ENCODE measurements at places on chromosomes 11 and 22. TPM values are rescaled to one million over a fixed set of nuclear protein-coding genes. Genes with fewer than 3 reads are reported as not detected.

DNA sequence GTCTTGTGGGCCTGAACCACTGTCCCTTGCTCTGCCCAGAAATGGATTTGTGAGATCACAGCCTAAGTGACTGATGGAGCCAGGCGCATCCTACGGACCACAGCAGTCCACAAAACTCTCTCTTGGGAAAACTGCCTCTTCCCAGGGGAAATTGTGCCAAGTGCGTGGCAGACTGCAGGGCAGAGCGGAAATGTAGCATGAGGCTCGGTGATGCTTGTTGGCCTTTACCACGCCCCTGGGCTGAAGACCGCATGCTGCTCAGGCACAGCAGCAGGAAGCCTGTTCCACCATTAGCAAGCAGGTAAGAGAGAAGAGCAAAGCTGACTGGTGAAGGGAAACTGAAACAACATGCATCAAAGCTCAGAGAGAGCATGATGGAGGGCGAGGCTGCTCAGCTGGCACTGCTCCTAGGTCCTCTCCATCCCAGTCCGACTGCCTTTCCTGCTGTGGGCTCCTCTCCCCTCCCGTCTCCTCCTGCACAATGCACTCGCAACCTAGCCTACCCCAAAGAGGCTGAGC is 26.5 kb upstream of the SCARF2 start:
- DNase-seq = peak; percentile 14

GRCh38 chr11:111441443-111441842 is 62.4 kb upstream of the POU2AF1 start:
- no peak for DNase-seq

DNA sequence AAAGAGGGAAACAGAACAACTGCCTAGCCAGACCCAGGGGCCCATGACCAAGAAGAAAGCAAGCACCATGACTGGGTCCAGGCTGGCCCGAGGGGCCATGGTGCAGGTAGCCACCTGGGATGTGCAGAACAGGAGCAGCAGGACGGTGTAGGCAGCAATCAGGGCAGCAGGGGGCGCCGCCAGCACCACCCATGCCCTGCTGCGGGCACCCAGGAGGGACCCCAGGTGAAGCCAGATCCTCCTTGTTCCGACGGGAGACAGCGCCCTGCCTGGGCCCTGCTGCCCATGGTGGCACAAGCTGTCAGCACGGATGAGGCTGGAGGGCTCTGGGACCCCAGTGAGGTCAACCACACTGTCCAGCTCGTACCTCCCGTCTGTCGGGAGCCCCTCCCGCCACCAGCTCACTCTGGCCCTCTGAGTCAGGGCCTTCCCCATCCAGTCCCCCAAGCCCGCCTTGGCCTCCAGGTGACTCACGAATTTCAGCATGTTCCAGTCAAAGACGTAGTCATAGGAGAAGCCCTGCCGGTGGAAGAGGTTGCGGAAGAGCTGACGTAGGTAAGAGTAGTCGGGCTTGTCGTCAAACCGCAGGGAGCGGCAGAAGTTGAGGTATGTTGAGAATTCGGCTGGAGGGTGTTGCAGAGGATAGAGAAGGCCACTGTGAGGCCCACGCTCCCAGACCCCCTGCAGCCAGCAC is 18.8 kb downstream of the CSNK1E start:
- DNase-seq = no peak

DNA sequence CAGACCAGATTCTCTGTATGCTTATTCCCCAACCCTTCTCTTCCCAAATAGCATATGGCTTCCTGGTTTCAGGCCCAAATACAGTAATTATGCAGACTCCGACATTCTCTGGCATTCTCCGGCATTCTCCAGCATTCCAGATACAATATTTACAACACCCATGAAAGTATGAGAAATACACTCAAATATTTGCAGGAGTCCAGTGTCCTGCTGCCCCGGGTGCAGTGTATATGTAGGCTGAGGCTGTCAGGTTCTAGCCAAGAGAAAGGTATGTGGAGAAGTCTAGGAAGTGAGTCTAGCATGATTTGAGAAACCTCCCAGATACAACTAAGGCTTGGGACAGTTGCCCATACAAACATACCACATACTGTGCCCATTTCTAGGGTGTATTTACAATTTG is 160.7 kb downstream of the SOX6 start:
- DNase-seq = no peak

DNA sequence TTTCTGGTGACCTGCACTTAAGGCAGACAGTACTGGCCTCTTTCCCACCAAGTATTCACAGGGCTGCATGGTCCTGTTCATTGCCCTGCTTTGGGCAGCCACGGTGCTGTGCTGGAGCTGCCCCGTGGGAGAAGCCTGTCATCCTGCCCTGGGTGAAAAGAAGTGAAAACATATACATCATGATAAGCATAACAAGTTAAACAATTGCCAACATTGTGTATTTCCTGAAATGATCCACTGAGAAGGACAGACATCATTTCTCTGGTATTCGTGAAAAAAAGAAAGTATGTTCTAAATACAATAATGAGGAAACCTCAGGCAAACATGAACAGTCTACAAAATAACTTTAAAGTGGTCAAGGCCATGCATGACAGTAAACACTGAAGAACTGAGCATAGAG is 393.1 kb downstream of the TMEM135 start:
- DNase-seq = no peak

DNA sequence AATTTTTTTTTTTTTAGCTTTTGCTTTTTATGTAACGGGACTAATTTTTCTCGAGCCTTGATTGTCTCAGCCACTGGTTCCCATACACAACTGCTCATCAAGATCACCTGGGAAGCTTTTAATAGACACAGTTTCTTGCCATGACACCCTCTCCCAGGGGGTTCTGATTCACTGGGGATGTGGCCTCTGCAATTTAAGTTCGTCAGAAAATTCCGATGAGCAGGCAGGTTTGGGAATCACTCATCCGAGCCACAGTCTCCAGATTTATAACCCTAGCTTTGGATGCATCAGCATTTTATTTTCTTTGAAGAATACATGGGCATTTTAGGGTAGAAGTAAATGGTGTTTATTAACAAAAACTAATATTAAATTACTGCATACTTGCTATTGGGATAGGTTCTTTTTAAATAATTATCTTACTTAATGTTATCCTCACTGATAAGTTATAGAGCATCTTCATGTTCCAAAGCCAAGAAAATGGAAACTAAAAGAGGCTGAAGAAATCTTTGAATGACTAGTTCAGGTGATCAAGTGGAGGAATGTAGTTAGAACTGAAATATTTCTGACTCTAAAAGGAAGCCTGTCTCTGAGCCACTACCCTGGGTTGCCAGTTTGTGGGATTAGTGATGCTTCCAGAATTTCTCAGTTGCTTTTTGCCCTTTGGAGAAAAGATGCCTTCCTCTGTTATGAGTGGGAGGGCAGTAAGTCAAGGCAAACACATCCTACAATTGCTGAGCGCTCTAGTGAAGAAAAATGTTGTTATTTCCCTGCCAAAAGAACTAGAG is 319.0 kb downstream of the DDX10 start:
- DNase-seq = no peak

GRCh38 chr11:8013833-8014232 is 26.7 kb downstream of the EIF3F start:
- no peak for DNase-seq

DNA sequence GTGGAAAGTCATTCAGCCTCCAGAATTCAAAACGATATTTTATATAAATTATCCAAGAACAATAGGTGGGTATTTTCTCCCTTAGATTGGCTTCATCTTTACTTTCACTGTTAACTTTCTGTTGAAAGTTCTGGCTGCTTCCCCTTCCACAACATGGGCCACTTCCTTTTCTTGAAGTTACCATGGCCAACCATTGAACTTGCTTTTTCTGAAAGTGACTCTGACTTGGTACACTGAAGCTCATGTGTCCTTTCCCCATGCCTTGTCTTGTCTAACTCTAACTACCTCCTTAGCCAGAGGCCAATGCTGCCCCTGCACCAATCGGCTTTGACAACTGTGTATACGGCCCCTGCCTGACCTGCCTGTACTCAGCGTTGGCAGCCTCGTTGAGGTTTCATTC is 225.2 kb downstream of the FAT3 start:
- DNase-seq = no peak

DNA sequence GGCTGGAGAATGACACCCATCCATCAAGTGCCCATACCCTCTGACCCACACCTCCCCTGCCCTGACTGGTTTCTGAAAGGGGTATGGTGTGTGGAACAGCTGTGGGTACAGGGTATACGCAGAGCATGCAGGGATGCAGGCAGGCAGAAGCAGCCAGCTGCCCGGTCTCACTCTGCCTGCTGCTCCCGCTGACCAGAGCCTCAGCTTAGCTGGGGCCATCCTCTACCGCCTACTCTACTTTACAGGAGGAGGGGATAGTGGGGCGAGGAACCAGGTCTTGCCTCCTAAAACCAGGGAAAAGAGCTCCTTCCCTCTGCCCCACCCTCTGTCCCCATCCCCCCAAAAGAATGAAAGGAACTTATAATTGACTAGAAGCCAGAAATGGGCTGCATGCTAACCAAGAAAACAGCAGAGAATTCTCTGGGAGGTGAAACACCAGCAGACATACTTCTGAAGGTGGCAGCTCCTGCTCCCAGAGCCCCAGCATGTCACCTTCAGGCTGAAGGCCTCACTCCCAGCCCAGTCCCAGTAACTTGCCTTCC is 13.0 kb upstream of the CHRM4 start:
- DNase-seq = peak; percentile 16

ABCG4 gene
- 1.4 TPM for polyA plus RNA-seq

APOA4 gene
- 0.05 TPM for polyA plus RNA-seq

OR8B2 gene
- polyA plus RNA-seq = not detected

DEFB131B gene
- not detected for polyA plus RNA-seq

PHF5A gene
- polyA plus RNA-seq = 34.6 TPM

HMOX1 gene
- polyA plus RNA-seq = 6.1 TPM
